A549 treated with Hydrocortisone at 1 μM for 4 hours (cell line): ENCODE measurements at places on chromosomes 16 and 17. TPM values are rescaled to one million over a fixed set of nuclear protein-coding genes. Genes with fewer than 3 reads are reported as not detected.

Gene ALOX15B
- 0.21 to 0.48 TPM (median 0.31 TPM) in 5 replicates for total RNA-seq

Gene PDILT
- not detected in 5 replicates for total RNA-seq

Gene UTS2R
- 0.08 TPM in 1 of 5 replicates, not detected in the others for total RNA-seq

Gene TP53TG3
- total RNA-seq, result 0.22 to 1.2 TPM (median 0.59 TPM) in 5 replicates

Gene CCL22
- total RNA-seq, result 0.05 to 0.07 TPM in 2 of 5 replicates, not detected in the others

Gene LAT
- 3.5 to 5.1 TPM (median 4.3 TPM) in 5 replicates for total RNA-seq

Gene SLC25A39
- 156 to 206 TPM (median 192 TPM) in 5 replicates for total RNA-seq

Gene DNAAF8
- 0.95 to 2.2 TPM (median 1.2 TPM) in 5 replicates for total RNA-seq

Gene TBKBP1
- 4.0 to 6.0 TPM (median 4.8 TPM) in 5 replicates for total RNA-seq

Gene WWP2
- 21.5 to 25.7 TPM (median 22.7 TPM) in 5 replicates for total RNA-seq

Gene KRTAP4-3
- not detected in 5 replicates for total RNA-seq

Gene TMC8
- 0.17 to 0.51 TPM (median 0.22 TPM) in 5 replicates for total RNA-seq

Gene HCRT
- 0.21 to 0.50 TPM in 2 of 5 replicates, not detected in the others for total RNA-seq

Gene KRT14
- total RNA-seq, result 0.08 to 0.17 TPM (median 0.13 TPM) in 4 of 5 replicates, not detected in the other

Gene LLGL2
- 20.2 to 35.0 TPM (median 30.2 TPM) in 5 replicates for total RNA-seq

Gene KNOP1
- total RNA-seq, result 37.7 to 45.4 TPM (median 42.5 TPM) in 5 replicates

Gene TSPOAP1
- total RNA-seq, result not detected in 5 replicates

Gene ST6GALNAC1
- total RNA-seq, result 0.05 to 0.25 TPM (median 0.13 TPM) in 5 replicates

Gene EMC6
- 101 to 150 TPM (median 148 TPM) in 5 replicates for total RNA-seq

Gene ADAM11
- total RNA-seq, result 1.8 to 2.2 TPM (median 1.8 TPM) in 5 replicates

Gene UBFD1
- total RNA-seq, result 41.5 to 50.1 TPM (median 48.3 TPM) in 5 replicates

Gene ANKFN1
- total RNA-seq, result 0.14 to 0.17 TPM in 2 of 5 replicates, not detected in the others

Gene NATD1
- 3.0 to 3.9 TPM (median 3.4 TPM) in 5 replicates for total RNA-seq

Gene ARHGDIG
- total RNA-seq, result 2.1 to 3.7 TPM (median 3.2 TPM) in 5 replicates

Gene MYOCD
- 0.71 to 1.4 TPM (median 0.92 TPM) in 5 replicates for total RNA-seq

Gene PMM2
- total RNA-seq, result 90.0 to 110 TPM (median 94.2 TPM) in 5 replicates

Gene CASKIN1
- total RNA-seq, result 0.36 to 1.3 TPM (median 0.64 TPM) in 5 replicates

Gene ACD
- total RNA-seq, result 33.0 to 37.8 TPM (median 35.2 TPM) in 5 replicates

Gene FBXL19
- 14.1 to 19.7 TPM (median 18.0 TPM) in 5 replicates for total RNA-seq
